RPMI7951 (cell line): ENCODE measurements at places on chromosomes 5 and 9. TPM values are rescaled to one million over a fixed set of nuclear protein-coding genes. Genes with fewer than 3 reads are reported as not detected.

The PCDHGA8 gene
- total RNA-seq = 1.6 and 1.9 TPM in 2 replicates

The ZDHHC11 gene
- total RNA-seq = 0.12 and 0.29 TPM in 2 replicates

The FSTL4 gene
- 0.12 TPM in 1 of 2 replicates, not detected in the other for total RNA-seq

The ZNF366 gene
- not detected in 2 replicates for total RNA-seq

The MARCOL gene
- not detected in 2 replicates for total RNA-seq

The SPINK5 gene
- total RNA-seq = not detected in 2 replicates

The CYFIP2 gene
- total RNA-seq = 0.10 and 0.36 TPM in 2 replicates

The SIT1 gene
- not detected in 2 replicates for total RNA-seq

The C9 gene
- total RNA-seq = not detected in 2 replicates

The SOWAHA gene
- not detected in 2 replicates for total RNA-seq

The ADAM19 gene
- 15.6 and 24.2 TPM in 2 replicates for total RNA-seq

The PCDHA1 gene
- under 0.01 TPM in 1 of 2 replicates, not detected in the other for total RNA-seq

The GABRA6 gene
- total RNA-seq = not detected in 2 replicates

The TBC1D13 gene
- total RNA-seq = 6.4 and 8.7 TPM in 2 replicates

The GARIN3 gene
- not detected in 2 replicates for total RNA-seq
